ENCODE measurements at places on chromosomes 5 and 9.
A peak's percentile ranks its signal among the peaks of the same experiment; 100 is the strongest.

DNA sequence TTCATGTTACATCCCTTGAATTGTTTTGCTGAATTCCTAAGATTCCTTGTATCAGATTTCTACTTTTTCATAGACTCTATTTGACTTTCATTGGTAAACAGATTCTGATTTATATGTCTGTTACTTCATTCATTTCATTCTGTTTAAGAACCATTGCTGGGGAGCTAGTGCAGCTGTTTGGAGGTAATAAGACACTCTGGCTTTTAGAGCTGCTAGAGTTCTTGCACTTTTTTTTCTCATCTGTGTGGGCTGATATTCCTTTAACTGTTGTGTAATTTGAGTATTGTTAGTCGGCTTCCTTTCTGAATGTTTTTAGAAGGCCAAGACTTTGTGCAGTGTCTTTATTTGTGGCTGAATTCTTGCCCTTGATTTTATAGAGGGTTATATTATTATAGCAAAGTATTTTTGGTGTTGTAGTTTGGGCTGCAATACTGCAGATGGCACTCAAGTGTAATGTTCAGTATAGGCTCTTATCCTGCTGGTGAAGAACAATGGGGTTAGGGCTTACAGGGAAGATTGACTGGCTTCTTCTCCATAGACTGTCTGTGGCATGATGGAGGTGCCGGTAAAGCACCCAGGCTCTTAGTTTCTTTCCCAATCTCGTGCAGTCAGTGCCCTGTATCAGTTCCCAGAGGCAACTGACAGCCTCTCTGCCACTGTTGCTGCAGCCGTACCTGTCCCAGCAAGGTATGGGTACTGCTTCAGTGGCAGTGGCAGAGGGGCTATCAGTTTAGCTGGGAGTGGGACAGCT lies 162.2 kb downstream of the OXCT1 start:
- DNase-seq = peak; percentile 17

DNA sequence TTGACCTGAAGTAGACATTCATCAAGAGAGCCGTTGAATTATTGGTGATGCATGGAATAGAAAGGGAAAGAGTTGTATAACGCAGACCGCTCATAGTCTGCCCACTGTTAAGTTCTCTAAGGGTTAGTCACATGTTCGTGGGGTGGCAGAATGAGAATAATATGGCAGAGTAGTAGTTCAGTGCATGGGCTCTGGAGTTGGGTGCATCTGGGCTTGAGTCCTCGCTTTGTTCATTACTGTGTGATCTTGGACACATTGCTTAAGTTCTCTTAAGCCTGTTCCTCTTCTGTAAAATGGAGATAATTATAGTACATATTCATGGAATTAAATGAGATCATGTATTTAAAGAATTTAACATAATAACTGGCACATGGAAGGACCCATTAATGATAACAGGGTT lies 23.6 kb downstream of the TNPO1 start:
- DNase-seq = no peak

DNA sequence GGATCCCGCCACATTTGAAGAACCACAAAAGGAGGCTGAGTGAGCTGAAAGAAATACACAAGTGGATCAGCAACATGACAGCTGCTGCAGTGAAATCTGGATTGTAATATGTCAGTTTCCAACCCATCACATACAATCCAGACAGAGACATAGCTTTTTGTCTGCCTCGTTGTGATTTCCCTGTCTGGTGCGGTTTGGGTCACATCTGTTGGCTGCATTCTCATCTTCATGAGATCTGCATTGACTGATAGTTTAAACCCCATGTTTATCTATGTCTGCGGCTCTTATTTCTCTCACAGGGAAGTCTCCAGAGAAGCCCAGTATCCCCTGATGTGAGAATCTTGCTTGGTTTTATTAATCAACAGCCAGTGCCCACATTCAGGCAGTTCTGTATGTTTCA lies 403.1 kb upstream of the ZNF608 start:
- DNase-seq = no peak

DNA sequence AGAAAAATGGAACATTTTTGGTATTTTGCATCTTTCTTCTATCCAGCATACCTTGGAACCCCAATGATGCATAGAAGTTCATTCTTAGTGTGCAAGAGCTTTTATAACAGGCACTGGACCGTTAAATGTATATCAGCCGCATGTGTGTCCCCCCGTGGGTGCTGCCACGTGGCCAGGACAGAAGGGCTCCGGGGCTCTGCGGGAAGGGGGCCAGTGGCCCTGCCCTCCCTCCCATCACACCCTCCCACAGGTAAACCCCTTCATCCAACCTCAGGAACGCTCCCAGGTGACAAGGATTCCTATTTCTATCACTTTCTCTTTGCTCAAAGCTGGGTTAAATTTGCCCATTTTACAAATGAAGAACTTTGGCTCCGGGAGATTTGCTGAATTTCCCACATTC lies 393.4 kb upstream of the IRX4 start:
- no peak for DNase-seq

GRCh38 chr5:178114325-178115135 lies 1.2 kb downstream of the N4BP3 start:
- no peak for DNase-seq

DNA sequence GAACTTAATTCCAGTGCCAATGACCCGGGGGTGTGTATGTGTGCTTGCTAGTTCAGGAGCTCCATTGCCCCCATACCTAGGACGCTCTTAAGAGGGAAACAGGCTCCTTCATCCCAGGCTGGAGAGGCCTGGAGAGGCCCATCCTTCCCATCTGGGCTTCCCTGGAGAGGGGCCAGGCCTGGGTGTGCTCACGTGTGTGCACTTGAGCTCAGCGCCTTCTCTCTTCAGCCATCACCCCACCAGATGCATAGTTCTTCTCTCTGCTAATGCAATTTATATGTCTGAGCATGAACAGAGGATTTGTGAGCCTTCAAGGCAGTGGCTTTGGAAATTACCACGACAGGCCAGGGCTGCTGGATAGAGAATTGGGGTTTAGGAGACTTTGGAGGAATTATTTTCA lies 48.6 kb upstream of the SHB start:
- DNase-seq = no peak

- no peak for DNase-seq
These were observed 108.5 kb upstream of the IQGAP2 start for GRCh38 chr5:76294573-76294972.

DNA sequence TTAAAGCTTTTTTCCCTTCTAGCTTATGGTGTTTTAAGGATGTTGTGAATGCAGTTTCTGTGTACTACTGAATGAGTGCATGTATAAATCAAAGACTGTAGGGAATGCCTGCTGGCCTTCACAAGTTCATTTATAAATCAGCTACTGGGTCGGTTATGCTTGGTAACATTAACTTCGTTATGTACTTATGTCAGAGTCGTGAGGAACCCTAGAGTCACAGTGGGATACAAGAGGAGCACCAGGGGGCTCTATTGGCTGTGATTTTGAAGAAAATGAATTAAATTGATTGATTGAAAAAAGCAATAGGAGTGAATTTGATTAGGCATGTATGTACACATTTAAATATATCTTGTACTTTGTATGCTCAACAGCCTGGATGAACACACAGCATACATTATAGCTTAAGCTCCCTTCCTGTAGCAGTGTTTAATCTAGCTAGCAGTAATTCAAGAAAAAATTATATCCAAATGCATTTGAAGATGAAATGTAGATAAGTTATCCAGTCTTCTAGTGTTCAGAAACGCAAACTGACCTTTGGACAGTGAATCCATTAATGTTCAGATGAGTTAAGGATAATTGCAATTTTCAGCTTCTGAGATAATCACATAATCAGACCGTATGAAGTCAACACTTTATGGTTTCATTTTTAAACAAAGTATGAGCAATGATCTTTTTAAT lies 204.2 kb downstream of the KDM4C start:
- no peak for DNase-seq

GRCh38 chr9:73782166-73782565 lies 630.5 kb downstream of the ANXA1 start:
- no peak for DNase-seq

DNA sequence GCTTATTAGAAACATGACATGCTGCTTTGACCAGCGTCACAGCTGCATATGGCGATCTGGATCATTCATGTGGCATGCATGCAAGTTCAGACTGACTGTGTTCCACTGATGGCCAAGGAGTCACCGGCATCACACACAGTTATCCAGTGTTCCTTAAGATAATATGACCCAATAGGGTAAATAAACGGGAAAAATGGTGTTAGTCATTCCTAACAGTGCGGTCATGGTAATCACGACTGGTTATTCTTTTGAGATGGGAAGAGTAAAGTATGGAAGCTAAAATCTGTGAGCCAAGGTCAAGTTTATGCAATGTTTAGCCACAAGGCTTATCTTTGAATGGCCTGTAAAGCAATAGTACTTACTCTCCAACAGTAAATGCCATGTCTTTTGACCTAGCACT lies 29.3 kb upstream of the LVRN start:
- no peak for DNase-seq

DNA sequence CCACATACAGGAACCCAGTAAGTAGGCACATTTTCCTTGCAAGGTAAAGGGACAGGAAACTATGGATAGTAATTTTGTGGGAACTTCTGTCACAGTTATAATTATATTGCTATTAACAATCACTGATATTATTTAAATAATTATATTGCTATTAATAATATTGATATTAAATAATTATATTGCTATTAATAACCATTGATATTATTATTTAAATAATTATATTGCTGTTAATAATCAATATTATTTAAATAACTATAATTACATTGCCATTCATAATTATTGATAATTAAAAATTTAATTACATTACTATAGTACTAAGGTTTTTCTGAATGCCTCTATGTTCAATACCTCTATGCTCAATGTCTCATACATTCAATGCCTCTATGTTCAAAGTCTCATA lies 385.6 kb upstream of the SGCD start:
- DNase-seq = no peak

DNA sequence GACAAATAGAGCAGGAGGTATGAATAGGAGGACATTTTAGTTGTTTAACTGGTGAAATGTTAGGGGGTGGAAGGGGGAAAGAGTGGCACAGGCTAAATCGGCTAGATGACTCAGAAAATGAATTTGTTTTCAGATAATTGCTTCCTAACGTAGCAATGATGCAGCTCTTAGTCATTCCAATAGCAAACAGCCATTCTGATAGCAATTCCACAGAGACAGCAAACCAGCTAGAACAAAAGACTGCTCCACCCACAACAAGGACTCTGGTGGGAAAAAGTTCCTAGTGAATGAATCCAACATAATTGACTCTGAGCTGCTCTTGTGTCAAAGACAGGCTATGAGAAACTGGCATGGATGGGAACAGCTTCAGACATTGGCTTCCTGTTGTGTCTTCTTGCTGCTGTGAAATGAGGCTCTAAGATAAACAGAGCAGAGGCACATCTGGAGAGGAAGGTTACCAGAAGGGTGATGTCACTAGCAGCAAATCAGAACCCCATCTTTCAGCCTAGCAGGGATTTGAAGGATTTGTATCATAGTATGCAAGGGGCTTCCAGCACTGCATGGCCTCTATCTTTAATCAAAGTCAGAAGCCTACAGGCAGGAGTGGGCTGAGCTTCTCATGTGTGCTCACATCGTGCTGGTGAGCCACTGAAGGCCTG lies 28.1 kb upstream of the F2RL1 start:
- DNase-seq = peak; percentile 98

DNA sequence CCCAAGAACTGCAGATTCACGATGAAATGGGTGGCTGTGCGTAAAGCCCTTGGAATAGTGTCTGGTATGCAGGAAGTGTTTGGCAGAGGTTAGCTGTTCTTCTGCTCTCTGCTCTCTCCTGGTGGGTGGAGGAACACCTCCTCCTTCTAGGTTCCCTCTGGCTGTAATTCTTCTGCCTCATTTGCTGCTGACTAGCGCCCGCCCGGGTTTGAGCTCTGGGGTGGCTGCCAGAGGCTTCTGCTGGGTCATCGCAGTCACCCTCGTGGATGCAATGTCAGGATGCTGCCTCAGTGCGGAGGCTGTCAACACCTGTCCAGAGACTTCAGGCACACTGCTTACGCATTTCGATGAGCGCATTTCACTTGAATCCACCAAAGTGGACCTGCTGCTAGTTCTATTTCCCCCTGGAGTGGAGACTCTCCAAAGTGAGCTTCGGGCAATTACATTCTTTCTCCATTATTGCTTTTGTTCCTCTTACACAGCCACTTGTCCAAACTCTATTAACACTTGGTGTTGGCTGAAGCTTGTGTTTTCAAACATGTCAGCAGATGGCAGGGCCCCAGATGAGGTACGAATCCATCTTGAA lies 11.7 kb downstream of the DOCK2 start:
- no peak for DNase-seq

GRCh38 chr5:102450313-102450990 lies 48.3 kb downstream of the SLCO6A1 start:
- DNase-seq = no peak

- DNase-seq = no peak
These were observed 102.9 kb downstream of the MARCHF3 start for GRCh38 chr5:126927429-126927828.

DNA sequence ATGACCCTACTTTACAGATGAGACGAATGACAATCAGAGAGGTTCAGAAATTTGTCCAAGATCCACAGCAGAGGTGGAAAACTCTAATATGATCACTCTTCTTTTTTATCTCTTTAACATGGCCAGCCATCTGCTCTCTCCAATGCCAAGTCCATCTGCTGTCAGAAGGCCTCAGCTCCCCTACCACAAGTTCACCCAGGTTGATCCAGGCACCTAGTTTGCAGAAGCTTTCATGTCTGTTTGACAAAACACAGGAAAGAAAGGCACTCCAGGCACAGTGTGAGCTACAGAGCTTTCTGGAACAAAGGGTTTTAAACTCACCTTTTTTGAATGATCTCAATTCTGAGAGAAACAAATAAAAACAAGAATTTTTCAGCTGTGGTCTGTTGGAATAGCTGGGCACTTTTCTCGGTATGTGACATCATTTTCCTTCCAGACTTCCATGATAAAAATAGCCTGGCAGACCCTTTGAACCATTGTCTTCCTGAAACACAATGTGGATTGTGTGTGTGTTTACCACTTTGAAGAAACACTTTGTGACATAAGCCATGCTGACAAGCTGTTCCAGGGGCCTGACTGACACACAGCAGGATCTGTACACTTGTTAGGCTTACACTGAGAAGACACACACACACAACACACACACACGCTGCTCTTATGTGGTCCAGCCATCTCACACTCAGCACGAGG lies 214.3 kb downstream of the AGTPBP1 start:
- no peak for DNase-seq

GRCh38 chr9:38651400-38652042 lies 31.1 kb upstream of the ANKRD18A start:
- DNase-seq = no peak

GRCh38 chr5:102766295-102767090 lies 11.4 kb downstream of the PAM start:
- DNase-seq = no peak

DNA sequence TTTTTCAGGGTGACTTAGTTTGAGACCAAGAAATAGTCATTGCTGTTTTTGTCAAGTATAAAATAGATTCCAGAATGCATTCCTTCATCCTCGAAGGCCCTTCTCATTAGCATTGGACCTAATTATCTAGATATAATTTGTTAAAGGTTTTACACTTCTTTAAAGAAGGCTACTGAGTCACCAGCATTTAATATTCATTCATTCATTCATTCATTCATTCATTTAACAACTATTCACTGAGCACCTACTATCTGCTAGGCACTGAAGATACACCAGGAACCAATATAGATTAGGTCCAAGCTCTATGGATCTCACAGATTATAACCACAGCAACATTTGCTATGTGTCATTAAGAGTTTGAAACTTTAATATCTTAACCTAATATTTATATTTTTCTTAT lies 11.1 kb upstream of the REEP5 start:
- no peak for DNase-seq

- no peak for DNase-seq
These were observed 25.3 kb upstream of the ENHO start for GRCh38 chr9:34547960-34548611.

Data from Panc1 (cell line).